ENCODE measurements at places on chromosomes 5 and 9.

DNA sequence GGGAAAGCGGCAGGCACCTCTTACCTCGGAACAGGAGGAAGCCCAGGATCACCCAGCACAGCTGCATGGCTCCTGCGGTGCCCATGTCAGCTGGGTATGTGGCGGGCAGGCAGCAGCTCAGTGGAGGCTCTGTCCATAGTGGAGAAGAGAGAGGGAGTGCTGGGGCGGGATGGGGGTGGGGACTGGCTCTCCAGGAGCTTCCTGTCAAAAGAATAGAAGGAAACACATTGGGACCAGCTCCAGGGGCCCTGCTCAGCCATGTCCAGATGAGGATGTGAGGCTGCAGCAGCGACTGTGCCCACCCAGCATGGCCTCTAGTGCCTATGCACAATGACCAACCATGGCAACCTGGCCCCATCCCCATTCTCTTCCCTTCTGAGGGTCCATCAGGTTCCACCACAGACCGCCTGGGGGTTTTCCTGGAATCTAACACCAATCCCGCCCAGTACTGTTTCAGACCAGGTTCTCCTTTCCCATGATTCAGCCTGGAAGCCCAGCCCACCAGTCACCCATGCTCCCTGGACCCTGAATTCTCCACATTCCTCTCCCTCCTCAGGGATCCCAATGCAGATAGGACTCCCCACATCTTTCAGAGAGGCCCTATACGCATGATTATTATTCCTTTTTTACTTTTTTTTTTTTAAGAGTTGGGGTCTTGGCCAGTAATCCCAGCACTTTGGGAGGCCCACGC lies at the start of gene ECSCR:
Gene ECSCR (minus strand): TSS at position 158 of the 691 bp plus-strand sequence. CDS start 73 bp downstream, at position 85.
- DNase-seq = no peak

GRCh38 chr5:135683189-135683588 lies 104.4 kb upstream of the CXCL14 start:
- no peak for DNase-seq

DNA sequence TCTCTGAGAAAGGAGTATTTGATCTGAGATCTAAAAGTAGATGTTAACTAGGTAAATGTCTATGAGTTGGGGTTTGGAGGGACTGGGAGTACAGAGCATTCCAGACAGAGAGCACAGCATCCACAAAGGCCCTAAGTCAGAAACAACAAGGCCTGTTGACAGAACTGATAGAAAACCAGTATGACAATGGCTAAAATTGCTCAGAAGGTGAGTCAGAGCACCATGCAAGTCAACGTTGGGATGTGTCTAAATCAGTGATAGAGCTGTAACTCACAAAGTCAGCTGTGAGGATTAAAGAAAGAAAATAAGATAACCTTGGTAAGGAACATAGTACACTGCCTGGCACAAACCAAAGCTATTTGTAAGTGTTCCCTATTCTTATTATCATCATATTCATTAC lies 124.0 kb downstream of the CETN3 start:
- no peak for DNase-seq

GRCh38 chr5:138303372-138303771 lies 28.2 kb downstream of the CDC25C start:
- no peak for DNase-seq

GRCh38 chr5:16245249-16245648 lies 65.7 kb upstream of the MARCHF11 start:
- DNase-seq = no peak

- DNase-seq = no peak
Measured at GRCh38 chr5:16797951-16798350, 138.1 kb downstream of the MYO10 start.

DNA sequence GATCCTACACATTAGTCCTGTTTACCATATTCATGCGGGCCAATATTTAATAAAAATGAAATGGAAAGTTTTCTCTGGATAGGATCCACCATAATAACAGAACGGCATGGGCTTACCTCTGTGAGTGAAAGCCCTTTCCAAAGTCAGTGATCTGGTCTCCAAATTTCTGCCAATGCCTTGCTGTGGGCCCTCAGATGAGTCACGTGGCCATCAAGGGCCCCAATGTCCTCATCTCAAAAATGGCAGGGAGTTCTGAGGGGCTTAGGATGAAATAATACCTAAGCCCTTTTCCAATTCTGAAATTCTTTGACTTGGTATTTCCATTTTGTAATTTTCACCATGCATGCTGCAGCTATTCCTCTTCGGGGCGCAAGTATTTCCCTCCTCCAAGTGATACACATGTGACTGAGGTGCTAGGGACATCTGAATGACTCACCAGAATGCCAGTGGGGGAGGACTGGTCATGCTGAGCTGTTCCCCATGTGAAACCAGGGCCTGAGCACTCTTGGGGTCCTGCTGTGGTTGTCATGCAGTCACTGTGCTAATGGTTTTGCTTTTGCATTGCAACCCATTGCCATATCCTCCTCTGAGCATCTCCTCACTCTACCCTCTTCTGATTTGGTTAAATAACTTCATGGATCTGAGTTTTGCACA lies 35.0 kb downstream of the ITK start:
- DNase-seq = no peak

All from T-helper 1 cell (primary cell).